ENCODE measurements at places on chromosomes 11 and 22.

DNA sequence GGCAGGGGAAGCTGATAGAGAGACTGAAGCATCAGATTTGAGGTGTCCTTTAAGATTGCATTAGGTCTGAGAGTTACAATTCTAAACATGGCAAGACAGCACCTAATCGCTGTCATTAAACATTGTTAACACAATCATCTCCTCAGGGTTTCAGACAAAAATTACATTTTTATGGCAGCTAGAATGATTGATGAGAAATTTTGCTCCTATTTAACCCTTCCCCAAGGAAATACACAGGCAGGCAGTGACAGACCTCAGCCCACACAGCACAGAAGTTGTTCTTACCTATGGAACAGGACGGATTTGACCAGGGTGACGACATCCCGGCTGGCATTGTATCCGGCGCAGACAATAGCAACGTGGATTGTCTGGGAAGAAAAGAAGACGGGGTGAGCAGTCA is 294.3 kb downstream of the LARGE1 start:
- DNase-seq = no peak

GRCh38 chr11:64959498-64959897 is 12.4 kb downstream of the MAJIN start:
- DNase-seq = no peak

GRCh38 chr11:69572233-69572860 is 68.6 kb upstream of the CCND1 start:
- DNase-seq = no peak

- no peak for DNase-seq
These were observed 67.1 kb upstream of the GRAMD1B start for GRCh38 chr11:123362941-123363340.

DNA sequence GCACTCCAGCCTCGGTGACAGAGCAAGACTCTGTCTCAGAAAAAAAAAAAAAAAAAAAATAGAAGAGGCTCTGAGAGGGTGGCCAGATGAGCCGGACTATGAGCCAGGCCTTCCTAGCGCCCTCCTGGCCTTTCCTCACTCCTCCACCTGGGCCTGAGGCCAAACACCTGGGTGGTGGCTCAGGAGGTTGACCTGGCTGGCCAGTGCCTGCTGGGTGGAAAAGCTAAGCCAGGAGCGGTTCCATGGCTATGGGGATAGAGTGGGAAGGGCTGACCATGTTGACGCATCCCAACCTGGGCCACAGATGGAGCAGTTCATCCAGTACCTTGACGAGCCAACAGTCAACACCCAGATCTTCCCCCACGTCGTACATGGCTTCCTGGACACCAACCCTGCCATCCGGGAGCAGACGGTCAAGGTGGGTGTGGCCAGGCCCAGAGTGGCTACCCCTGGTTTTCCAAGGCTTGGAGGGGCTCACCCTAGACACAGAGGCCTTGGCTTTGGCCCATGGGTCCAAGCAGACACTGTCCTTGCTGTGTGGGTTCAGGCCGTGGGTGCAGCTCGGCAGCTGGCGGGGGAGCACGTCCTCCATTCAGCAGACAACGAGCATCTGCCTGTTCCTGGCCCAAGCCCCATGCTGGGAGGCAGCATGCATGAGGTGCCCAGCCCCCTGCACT is 7.6 kb downstream of the SCYL1 start:
- no peak for DNase-seq

- DNase-seq = no peak
These were observed 1.4 kb upstream of the MUC2 start for GRCh38 chr11:1073261-1073724.

GRCh38 chr11:25065746-25066145 is 568.9 kb downstream of the LUZP2 start:
- peak; percentile 60 for DNase-seq

DNA sequence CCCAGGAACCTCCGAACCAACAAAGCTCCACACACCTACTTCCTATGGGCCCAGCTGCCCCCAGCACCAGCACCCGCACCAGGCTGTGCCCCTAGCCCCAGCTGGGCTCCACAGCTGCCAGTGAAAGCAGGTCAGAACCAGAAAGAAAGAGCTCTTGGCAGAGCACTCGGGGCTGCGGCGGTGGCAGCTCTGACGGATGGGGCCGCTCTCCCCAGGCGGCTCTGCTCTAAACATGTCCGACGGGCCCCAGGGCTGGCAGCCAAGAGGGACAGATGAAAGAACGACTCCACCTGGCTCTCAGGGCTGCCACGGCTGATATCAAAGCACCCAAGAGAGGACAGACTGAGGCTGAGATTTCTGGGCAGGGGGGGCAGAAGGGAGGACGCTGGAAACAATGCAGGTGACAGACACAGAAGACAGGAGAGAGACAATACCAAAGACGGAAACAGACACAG is 25.7 kb downstream of the LRFN4 start:
- DNase-seq = no peak

All from fibroblast of skin of right quadriceps (primary cell).